ENCODE measurements at places on chromosomes 6 and 20. TPM values are rescaled to one million over a fixed set of nuclear protein-coding genes. Genes with fewer than 3 reads are reported as not detected.
A peak's percentile ranks its signal among the peaks of the same experiment; 100 is the strongest.

DNA sequence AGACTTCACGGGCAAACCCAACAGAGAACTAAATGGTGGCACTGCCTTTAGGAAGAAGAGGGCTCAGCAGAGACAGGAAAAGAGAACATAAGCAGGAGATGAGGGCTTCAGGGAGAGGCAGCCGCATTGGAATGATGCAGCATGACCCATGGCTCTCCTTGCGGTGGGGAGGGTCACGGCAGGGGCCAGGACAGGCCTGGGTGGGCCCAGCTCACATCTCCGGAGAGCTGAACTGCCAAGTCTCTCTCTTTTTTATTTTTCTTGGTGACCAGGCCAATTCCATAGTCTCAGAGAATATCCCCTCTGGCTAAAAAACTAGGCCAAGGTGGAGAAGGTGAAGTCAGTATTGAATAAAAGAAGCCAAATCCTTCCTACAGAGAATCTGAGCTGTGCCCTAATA lies 77.5 kb upstream of the TRAF3IP2 start:
- no peaks in the 10 kb centered on the region for H3K27me3 ChIP-seq
- H3K4me3 ChIP-seq, result no peak overlapping the region
- H3K4me1 ChIP-seq, result peaks cover 29% of the 10 kb centered on the region
- peaks cover 28% of the 10 kb centered on the region for H3K36me3 ChIP-seq
- no peak for DNase-seq
- H3K27ac ChIP-seq, result peak overlapping the region; percentile 92

The SALL4 gene
- total RNA-seq, result 3.5 TPM

DNA sequence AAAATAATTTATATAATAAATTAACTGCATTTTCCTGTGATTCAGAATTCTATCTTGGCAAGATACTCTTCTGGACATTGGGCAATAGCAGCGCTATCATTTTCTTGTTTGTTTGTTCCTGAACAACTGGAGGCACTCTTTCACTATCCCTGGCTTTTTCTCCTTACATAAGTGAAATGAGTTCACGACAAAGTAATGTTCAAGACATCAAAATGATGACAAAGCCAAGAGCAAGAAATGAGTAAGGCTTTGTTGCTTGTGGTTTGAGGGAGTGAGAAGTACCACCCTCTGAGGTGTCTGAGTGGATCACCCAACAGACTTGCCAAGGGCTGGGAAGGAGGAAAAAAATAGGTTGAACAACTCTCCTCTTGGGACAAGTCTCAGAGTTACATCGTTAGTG lies 466.6 kb upstream of the JAG1 start:
- peaks cover 27% of the 10 kb centered on the region for H3K4me1 ChIP-seq
- no peaks in the 10 kb centered on the region for H3K36me3 ChIP-seq
- peak; percentile 92 for DNase-seq
- H3K4me3 ChIP-seq, result no peak overlapping the region

- no peaks in the 10 kb centered on the region for H3K36me3 ChIP-seq
- no peak overlapping the region for H3K4me3 ChIP-seq
- H3K4me1 ChIP-seq, result no peaks in the 10 kb centered on the region
- H3K27me3 ChIP-seq, result no peaks in the 10 kb centered on the region
Measured at GRCh38 chr6:114611696-114612095, 268.9 kb upstream of the HS3ST5 start.

The WFDC2 gene
- total RNA-seq, result not detected

DNA sequence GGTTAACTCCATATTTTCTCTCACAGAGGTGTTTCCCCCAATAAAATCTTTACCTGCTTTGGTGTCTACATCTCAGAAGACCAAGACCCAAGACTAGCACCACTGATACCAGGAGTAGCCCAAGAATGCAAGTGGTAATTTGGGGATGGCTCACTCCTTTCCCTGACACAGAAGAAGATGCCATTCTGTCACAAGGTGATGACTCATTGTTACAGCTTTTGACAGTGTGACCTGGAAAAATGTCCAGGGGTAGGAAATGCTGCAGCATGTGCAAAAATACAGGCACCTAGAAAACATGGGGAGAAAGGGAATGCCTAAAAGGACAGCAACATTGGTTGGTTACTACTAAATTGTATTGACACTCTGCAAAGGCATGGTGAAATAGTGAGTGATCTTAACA lies 254.0 kb upstream of the GJE1 start:
- no peaks in the 10 kb centered on the region for H3K36me3 ChIP-seq
- H3K4me3 ChIP-seq, result no peak overlapping the region
- H3K27ac ChIP-seq, result no peak overlapping the region
- no peak for DNase-seq
- H3K27me3 ChIP-seq, result no peaks in the 10 kb centered on the region
- no peaks in the 10 kb centered on the region for H3K4me1 ChIP-seq

Measured in osteoblast (primary cell).